ENCODE measurements at places on chromosomes 1 and 21.

GRCh38 chr1:16905868-16906702 is 10.3 kb downstream of the RNU1-2 start:
- DNase-seq, result no peak

- no peak for DNase-seq
These were observed 23.5 kb downstream of the PANK4 start for GRCh38 chr1:2502661-2503553.

DNA sequence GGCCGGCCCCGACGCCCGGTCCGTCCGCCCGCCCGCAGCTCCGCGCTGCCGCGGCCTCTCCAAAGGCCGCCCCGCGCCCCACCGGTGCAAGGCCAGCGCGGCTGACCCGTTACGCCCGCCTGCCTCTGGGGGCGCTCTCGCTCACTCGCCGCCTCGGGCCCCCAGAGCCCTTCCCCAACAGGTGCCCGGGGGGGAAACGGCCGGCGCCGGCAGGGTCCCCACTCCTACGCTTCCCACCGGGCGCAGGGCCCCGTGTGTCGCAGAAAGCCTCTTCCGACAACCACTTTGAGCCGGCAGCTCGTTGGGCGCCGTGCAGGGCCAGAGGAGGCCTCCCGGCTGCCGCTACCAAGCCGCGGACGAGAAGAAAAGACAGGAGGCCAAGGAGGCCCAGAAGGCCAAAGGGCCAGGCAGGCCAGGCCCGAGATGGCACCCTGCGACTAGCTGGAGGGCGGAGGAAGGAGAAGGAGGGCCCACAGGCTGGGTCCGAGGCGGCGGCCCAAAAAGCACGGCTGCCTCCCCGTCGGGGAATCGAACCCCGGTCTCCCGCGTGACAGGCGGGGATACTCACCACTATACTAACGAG is 64.9 kb upstream of the FCGR2A start:
- DNase-seq, result peak; percentile 58

DNA sequence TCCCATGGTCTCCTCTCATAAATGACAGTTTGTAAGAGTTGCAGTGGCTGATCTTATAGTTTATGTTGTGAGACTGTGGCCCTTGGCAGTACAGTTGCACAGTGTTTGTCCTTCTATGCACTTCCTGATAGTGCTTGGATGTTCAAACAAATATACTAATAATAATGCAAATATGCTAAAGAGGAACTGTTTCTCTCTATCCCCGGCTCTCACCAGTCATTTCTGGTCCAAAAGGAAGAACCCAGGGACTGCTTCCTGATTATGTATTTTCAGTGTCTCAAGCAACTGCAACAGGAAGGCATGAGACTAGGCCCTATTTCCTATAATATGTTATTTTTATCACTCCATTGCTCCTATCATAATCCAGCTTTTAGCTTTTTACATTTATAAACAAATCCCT is 17.0 kb upstream of the SUCO start:
- no peak for DNase-seq

GRCh38 chr1:51661081-51661518 is 44.2 kb downstream of the OSBPL9 start:
- no peak for DNase-seq

DNA sequence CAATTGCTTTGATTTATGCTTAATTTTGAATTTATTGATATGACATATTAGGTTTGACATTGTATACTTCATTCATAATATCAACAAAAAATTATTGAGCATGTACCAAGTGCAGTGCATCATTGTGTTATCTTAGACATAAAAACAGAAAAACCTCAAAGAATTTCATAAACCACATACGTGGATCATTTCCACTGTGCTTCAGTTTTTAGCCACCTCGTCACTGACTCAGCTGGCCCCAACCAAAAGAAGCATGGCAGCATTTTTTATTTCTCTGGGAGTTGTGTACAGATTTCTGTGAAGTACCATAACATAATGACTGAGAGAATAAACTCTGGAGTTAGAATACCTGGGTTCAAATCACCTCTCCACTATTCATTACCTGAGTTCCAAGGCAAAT is 95.6 kb upstream of the C1orf87 start:
- no peak for DNase-seq

GRCh38 chr1:89719502-89720306 is 86.8 kb downstream of the LRRC8C start:
- no peak for DNase-seq

GRCh38 chr1:110602466-110602865 is 3.7 kb downstream of the KCNA2 start:
- DNase-seq, result no peak

DNA sequence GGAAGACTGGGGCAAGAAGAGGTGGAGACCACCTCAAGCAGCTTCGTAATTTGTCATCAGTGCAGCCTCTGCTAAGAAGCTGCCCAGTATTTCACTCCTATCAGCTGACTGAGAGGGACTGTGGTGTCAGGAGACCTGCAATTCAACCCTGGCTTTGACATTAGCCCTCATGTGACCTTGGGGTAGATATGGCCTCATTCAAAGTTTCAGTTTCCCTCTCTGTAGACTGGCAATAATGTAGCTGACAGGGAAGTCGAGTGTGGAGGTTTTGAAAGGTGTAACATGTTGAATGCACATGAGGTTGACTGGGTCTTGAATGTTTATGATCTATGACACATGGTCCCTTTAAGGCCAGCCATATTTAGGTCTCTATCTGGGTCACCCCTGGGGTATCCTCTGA is 2.2 kb upstream of the SPRR4 start:
- no peak for DNase-seq

- DNase-seq, result no peak
These were observed 371.3 kb downstream of the VAV3 start for GRCh38 chr1:107593501-107594209.

GRCh38 chr1:204574865-204575163 is 58.6 kb downstream of the MDM4 start:
- DNase-seq, result no peak

DNA sequence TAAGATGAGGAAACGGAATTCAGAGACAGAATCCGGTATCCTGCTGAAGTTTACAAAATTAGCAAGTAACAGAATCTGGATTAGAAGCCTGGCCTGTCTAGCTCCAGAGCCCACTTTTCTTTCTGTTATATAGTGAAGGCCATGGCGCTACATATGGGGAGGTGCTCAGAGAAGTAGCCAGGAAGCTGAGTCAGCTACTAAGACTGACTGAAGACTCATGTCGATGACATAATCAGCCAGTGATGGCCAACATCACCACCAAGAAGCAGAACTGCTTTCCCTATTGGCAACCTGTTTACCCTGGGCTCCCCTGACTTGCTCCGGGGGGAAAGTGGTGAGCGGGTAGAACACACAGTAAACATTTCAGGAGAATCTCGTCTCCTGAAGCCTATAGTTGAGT is 18.8 kb downstream of the LRRC52 start:
- no peak for DNase-seq

GRCh38 chr1:167141963-167142362 is 48.1 kb downstream of the STYXL2 start:
- no peak for DNase-seq

- no peak for DNase-seq
These were observed 2.9 kb downstream of the CR1L start for GRCh38 chr1:207647671-207648333.

- DNase-seq, result no peak
These were observed 455.0 kb downstream of the BRINP3 start for GRCh38 chr1:190022709-190023108.

DNA sequence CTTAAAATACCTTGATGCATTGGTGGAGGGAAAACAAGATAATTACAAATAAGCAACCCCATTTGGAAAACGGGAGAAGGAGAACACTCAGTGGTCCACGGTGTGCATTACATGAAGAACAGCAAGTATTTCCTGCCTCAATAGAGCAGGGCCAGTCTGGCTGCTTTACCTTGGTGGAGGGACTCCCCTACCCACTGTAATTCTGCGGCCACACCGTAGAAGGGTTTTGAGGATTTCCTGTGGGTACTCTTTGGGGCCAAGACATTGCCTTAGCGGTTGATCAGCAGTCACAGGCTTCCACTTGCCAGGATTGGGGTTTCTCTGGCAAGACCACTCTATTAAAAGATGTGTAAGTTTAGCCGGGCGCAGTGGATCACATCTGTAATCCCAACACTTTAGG is 16.3 kb upstream of the TMEM54 start:
- DNase-seq, result no peak

GRCh38 chr1:67708606-67709005 is 23.6 kb downstream of the GADD45A start:
- DNase-seq, result no peak

DNA sequence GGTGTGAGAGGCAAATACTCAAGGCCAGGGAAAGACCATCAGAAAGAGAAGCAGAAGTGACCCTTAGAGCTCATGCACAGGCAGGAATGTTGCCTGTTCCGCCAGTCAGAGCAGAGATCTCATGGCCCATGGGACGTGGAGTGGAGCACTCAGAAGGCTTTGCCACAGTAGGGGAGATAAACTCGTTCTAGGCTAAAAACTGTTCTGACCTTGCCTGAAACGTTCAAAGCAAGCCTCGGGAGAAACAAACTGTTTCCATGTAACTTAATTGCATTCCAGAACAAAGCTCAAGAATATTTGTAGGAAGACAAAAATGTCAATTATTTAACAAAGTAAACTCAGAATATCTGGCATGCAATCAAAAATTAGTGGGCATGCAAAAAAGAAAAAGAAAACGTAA is 20.7 kb upstream of the SLC19A1 start:
- DNase-seq, result no peak

DNA sequence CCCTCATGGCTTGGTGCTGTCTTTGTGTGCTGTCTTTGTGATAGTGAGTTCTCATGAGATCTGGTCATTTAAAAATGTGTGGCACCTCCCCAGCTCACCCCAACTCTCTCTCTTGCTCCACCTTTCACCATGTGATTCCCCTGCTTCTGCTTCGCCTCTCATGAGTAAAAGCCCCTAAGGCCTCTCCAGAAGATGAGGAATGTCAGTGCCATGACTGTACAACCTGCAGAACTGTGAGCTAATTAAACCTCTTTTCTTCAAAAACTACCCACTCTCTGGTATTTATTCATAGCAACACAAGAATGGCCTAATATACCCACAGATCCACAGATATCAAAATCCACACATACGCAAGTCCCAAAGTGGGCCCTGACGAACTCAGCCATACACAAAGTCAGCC is 88.9 kb upstream of the PPP2R5A start:
- DNase-seq, result no peak

Measured in stimulated activated CD4-positive, alpha-beta T cell treated with anti-CD3 and anti-CD28 coated beads, Interleukin-2, amount 100 ng/mL, for 48 hours (primary cell).